ENCODE measurements at places on chromosomes 7 and 10.

DNA sequence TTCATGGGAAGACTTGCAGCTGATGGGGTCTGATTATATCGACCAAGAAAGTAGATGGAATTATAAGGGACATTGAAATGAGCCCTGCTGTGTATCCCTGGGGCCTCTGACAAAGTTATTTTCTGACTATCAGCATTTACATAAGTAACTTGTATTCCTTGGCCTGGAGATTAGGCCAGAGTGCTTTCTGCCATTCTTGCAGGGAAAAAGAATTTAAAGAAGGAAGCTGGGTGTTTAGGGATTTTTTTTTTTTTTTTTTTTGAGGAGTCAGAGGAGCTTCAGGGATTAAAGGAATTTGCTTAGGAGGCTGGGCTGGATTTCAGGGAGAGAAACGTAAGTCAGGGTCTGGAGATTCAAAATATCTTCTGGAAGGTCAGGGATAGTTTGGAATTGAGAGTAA, 4.6 kb downstream of the SPAM1 start:
- DNase-seq, result no peak

DNA sequence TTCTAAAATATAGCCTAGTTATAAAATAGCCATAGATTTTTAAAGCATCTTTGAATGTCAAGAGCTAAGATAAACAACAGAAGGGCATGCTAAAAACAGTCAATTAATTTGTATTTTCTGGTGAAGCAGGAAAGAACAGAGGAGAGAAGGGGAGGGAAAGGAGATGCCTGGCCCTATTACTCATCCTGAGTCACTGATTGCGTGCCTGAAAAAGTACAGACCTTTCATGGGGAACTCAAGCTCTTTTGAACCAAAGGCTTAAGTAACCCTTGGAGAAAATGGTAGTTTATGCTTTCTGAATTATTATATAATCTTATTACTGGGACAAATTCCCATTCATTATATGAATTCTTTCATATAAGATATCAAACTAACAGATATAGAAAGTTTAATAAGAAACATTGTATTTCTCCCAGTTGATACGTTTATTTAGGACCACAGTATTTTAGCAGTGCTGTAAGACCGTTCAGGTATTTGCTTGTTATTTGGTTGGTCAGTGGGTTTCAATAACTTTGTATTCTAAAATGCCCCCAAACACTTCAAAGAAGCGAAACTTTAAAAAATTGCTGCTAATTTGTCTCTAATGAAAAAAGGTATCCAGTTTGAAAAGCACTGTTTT, 151.3 kb downstream of the HGF start:
- no peak for DNase-seq

GRCh38 chr7:716222-716621, 10.3 kb upstream of the DNAAF5 start:
- no peak for DNase-seq

DNA sequence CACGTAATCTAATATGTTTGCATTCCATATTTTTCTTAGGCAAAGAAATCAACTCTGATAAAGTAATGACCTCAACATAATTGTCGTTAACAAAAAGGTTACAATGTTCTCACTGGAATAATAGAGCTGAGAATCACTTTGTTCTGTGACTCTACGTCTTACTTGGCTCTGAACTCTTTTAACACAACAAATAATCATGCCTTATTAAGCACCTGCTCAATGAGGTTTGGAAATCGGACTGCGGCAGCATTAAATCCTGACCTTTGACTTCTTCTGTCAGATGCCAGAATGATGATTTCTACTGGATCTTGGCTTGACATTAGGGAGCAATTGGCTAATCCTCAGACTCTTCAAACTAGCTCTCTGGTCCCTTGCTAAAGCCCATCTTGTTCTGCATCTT, 233.6 kb downstream of the SEMA3D start:
- DNase-seq, result no peak

- no peak for DNase-seq
Observed at GRCh38 chr10:712089-712488, 22.6 kb upstream of the DIP2C start.

GRCh38 chr7:116702046-116702785, 30.2 kb downstream of the MET start:
- no peak for DNase-seq

GRCh38 chr7:45192621-45193041, 35.0 kb downstream of the RAMP3 start:
- DNase-seq, result no peak

- DNase-seq, result no peak
Observed at GRCh38 chr10:131477457-131478121, 166.1 kb upstream of the TCERG1L start.

- no peak for DNase-seq
Observed at GRCh38 chr10:117552156-117552631, 9.6 kb downstream of the EMX2 start.

- DNase-seq, result no peak
Observed at GRCh38 chr10:125482108-125482507, 200.9 kb downstream of the TEX36 start.

GRCh38 chr7:135744938-135745702, 3.5 kb downstream of the FAM180A start:
- DNase-seq, result no peak

- DNase-seq, result no peak
Observed at GRCh38 chr10:57249615-57250281, 888.7 kb upstream of the ZWINT start.

DNA sequence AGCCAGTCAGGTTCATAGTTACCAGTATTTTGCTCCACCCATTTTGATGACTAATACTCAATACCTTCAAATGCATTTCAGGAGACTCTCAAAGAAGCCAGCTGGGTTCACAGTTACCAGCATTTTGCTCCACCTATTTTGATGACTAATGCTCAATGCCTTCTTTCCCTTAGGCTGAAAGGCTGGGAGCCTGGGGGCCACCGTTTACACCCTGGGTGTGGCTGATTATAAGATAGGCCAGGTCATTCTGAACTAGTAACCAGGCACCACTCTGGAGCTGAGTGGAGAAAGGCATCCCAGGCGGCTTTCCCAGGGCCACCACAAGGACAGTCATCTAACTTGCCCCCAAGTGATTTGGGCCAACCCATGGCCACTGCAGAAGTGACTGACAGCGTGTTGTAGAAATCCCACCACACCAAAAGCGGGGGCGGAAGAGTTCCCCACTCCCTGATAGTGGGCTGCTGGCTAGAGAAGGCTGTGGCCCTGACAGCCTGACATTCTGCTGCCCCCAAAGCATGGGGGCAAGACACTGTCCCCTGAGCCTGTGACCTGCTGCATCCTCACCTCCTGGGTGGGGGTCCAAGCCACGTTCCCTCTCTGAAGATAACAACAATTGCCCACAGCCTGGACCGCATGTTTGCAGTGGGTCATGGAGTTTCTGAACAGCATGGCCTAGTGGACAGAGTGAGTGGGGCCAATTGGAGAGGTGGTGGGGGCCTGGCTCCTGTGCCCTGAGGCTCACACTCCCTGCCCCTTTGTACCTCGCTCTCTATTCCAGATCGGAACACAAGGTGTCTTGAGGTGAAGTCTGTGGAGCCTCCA, 23.0 kb upstream of the ZNF488 start:
- DNase-seq, result no peak

- DNase-seq, result no peak
Observed at GRCh38 chr10:97704341-97704740, 9.2 kb upstream of the MARVELD1 start.

GRCh38 chr7:127733986-127734385, 82.0 kb downstream of the SND1 start:
- DNase-seq, result no peak

GRCh38 chr7:83096065-83096580, 66.6 kb downstream of the PCLO start:
- no peak for DNase-seq

DNA sequence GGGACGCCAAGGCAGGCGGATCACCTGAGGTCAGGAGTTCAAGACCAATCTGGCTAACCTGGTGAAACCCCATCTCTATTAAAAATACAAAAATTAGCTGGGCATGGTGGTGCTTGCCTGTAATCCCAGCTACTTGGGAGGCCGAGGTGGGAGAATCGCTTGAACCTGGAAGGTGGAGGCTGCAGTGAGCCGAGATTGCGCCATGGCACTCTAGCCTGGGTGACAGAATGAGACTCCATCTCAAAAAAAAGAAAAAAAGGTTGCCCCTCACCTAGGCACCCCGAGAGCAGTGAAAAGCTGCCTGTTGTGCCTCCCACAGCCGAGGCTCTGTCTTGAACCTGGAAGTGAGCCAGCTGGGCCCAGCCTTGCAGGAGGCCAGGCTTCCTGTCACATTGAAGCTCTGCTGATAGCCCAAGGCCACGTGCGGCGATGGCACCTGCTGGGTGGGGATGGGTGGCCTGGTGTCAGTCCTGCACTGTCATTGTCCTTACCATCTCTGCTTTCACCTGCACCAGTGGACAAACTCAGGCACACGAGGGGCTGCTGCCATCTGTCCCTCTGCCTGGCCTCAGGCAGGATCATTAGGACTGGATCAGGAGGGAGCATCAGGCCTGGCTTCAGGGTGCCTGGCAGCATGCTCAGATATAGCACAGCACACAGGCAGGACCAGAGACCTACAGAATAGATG, 37.8 kb downstream of the DNAJB12 start:
- no peak for DNase-seq

- DNase-seq, result no peak
Observed at GRCh38 chr10:16915300-16915699, 98.1 kb upstream of the RSU1 start.

DNA sequence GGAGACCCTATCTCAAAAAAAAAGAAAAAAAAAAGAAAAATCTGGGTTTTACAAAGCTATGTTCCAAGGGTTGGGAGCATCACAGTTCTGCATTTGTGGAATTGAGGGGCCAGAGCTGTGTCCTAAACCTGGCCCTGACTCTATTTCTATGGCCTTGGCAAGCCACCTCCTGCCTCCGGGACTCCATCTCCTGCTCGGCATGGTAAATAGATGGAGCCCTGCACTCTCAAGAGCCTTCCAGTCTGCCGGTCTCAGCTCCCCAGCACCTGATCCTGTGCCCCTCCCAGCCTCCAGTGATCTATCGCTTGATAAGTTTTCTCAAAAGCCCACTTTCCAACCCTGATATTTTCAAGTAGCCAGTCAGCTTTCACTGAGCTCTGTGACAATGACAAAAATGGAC, 43.0 kb downstream of the KCNH2 start:
- no peak for DNase-seq

Measured in stimulated activated CD8-positive, alpha-beta memory T cell treated with anti-CD3 and anti-CD28 coated beads, Interleukin-7, amount 100 ng/mL, for 1 hour (primary cell).